ENCODE measurements at places on chromosomes 7 and 10.

DNA sequence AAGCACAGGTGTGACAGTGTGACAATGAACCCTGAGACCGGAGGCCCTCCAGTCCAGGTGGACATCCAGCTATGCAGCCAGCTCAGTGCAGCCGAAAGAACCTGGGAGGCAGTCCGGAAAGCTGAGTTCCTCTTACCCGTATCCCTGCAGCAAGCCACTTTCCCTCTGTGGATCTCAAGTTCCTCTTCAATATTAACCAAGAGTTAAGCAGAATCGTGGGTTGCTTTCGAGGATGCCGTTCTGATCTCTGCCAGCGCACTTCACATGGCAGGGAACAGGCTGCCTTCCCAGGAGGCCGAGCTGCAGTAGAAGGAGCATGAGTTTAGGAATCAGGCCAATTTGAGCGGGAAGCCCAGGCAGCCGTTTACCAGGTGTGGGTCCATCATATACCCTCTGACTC is 591.6 kb downstream of the SDK1 start:
- DNase-seq: no peak

DNA sequence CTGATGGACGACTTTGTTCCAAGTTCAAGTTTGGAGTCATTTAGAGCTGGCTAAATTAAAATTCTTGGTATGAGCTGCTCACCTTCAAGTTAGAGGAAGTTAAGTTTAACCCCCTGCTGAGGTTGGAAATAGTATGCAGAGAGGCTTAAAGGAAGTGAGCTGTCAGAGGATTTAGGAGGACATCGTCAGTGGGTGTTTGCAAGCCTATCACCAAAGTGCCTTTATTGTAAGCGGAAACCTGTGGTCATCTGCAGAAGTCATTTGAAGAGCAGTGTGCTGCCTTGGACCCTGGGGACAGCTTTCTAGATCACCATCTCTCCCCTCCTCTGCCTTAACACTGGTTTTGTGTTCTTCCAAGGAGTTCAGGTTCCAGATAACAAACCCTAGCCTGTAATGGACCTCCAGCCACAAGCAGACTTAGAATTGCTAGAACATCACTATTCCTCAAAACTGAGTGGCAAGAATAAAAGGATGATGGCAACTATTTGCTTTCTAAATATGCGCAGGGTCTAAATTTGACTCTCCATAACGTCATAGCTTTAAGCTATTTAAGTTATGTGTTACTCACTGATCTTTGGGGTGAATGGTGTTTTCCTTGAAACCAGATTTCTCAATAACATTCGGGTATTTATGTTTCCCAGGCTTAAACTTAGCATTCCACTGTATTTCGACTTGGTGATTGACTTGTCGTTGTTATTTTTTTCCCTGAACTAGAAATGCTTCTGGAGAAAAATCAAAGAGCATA is 93.4 kb downstream of the SLC39A12 start:
- no peak for DNase-seq

DNA sequence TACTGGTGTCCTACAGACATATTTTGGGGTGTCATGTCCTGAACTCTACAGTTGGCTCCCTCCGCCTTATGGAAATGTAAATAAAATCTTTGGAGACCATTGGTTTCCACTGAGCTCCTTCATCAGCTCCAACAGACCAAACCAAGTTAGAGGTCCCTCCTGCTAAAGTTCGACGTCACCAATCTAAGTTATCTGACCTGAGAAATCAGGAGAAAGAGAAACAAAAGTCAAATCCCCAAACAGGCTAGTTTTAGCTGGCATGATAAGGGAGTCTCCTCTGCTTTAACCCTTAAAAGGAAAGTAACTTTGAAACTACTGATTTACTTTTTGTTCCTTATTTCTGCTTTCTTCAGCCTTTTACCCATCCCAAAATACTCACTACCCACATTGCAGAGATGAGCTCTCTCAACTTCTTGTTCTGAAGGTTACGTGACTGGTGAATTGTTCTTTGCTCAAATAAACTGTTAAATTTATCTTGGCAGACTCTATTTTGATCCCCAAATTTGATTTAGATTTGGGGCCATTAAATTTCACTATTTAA is 39.9 kb downstream of the AVL9 start:
- no peak for DNase-seq

DNA sequence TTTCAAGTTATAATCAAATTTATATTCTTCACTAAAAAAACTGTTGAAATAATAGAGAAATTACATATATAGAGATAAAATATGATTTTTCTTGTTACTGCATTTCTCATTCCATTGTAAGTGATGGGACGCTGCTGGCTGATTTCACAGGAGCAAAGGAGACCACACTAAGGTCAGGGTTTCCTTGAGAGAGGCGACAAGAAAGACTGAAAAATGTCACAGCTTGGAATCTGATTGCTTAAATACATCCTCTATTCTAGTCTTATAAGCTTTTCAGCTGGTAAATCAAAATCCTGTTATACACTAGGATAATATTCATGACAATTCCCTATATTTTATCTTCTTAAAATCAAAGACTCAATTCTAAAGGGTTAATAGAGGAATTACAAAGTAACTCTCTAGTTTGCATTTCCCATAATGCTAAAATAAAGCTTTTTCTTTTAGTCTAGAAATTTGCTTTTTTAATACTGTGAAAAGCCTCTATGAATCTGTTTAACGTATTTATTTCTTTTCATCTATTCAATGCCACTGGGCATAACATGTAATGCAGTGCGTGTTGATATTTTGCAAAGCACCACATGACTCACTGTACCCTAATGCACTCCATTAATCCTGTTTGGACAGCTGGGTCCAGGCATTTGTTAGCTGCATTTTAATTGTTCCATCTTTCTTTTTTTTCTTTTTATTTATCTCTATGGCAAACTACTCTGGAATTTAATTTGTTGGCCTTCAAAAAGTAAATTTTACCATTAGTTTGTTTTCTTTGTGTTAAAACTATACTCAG is 81.7 kb downstream of the RNF32 start:
- no peak for DNase-seq

- no peak for DNase-seq
Observed at GRCh38 chr7:26372704-26373103, 81.0 kb downstream of the SNX10 start.

DNA sequence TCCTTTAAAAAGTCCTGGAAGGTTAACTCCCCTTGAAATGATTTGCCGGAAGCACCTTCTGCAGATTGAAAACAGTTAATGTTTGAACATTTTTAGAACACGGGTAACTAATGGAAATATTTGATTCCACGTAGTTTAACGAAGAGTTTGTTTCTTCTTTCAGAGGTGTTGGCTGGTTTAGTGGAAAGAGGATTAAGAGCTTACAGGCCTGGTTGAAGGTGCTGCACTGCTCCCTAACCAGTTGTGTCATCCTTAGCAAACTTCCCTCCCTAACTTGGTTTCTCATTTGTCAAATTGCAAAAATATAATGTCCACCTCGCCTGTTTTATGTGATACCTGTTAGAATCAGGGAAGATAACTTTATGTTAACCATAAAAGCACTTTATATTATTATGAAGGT is 243.0 kb upstream of the FZD8 start:
- no peak for DNase-seq
